Activated CD4-positive, alpha-beta T cell treated with anti-CD3 and anti-CD28 coated beads, Interleukin-2, amount 50 U/mL, for 48 hours (primary cell): ENCODE measurements at places on chromosomes 11 and 22.
A peak's percentile ranks its signal among the peaks of the same experiment; 100 is the strongest.

DNA sequence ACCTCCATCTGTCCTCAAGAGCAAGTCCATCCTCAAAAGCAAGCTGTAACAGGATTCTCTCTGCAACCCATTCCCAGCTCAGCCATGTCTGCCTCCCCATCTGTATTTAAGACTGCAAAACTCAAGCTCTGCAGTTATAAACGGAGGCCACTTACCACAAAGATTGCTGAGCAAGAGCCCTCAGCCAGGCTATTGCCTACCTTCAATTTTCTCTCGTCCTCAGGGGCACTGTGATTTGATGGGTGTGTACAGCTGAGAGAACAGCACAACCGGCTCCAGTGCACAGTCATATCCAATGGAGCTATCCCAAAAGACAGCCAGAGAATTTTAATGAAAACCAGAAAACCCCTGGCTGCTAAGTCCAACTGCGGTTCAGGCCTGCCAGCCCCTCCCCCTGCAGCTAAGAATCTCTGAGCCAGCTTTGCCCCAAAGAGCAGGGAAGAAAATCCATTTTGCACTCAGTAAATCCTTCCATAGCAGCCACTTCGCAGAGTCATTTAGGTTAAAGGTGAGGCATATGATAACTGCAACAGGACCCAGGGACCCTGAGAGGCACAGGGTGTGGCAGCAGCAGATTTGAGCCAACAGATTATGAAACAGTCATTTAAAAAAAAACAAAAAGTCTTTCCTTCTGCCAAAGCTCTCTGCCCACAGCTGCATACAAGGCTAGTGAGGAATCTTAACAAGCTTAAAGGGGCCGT, 37.6 kb downstream of the RAB30 start:
- no peak for DNase-seq

- DNase-seq: no peak
These were observed 10.0 kb downstream of the OPCML start for GRCh38 chr11:133522344-133522743.

DNA sequence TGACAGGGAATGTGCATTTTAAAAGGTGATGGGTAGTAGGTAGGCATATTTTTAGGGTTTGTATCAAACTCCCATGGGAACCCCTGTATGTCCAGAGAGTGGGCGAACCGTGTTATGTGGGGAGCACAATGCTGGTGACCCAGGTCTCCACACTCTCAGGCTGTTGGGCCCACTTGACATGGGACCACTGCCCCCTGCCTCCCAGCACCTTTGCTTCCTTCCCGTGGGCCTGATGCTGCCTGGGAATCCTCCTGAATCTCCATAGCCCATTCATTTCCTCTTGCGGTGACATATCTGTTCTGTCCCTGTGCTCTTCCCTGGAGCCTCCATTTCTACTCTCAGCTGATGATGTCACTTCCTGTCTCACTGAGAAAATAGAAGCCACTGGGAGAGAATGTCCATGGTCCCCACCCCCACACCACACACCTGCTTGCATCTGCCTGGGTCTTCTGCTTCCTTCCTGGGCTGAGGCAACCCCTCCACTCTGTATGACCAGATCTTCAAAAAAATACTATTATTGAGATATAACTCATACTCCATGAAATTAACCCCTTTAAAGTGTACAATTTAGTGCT, 55.8 kb upstream of the THY1 start:
- no peak for DNase-seq

GRCh38 chr11:69394869-69395246, 86.6 kb upstream of the LINC01488 start:
- DNase-seq: no peak

- DNase-seq: no peak
These were observed 426 bp downstream of the LZTR1 start for GRCh38 chr22:20982563-20982882.

GRCh38 chr11:25298450-25298849, 801.6 kb downstream of the LUZP2 start:
- no peak for DNase-seq

- no peak for DNase-seq
These were observed 312.7 kb upstream of the B3GAT1 start for GRCh38 chr11:134724779-134725140.

GRCh38 chr11:120391854-120392253, 55.6 kb downstream of the ARHGEF12 start:
- no peak for DNase-seq

DNA sequence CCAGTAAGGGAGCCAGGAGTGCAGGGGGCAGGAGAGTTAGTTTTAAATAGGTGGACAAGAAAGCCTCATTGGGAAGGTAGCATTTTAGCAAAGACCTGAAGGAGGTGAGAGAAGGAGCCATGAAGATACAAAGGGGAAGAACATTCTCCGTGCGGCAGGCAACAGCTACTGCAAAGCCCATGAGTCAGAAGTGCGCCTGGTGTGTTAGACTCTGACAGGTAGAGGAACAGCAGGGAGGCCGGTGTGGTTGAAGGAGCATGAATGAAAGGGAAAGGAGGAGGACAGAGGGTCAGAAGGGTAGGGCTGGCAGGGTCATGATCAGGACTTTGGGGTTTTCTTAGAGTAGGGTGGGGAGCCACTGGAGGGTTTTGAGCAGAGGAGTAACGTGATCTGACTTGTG, 34.5 kb upstream of the PAMR1 start:
- DNase-seq: no peak

GRCh38 chr11:74770456-74770855, 21.8 kb downstream of the RNF169 start:
- DNase-seq: no peak

GRCh38 chr11:110198031-110198729, 98.2 kb downstream of the RDX start:
- DNase-seq: no peak

- DNase-seq: no peak
These were observed 292.0 kb upstream of the CTSC start for GRCh38 chr11:88629496-88629895.

GRCh38 chr11:97995874-97996273, 1024.9 kb upstream of the CNTN5 start:
- no peak for DNase-seq

- DNase-seq: no peak
These were observed 4.5 kb downstream of the MYEOV start for GRCh38 chr11:69298267-69299022.

- DNase-seq: no peak
These were observed 13.4 kb downstream of the NFAM1 start for GRCh38 chr22:42418811-42419242.

DNA sequence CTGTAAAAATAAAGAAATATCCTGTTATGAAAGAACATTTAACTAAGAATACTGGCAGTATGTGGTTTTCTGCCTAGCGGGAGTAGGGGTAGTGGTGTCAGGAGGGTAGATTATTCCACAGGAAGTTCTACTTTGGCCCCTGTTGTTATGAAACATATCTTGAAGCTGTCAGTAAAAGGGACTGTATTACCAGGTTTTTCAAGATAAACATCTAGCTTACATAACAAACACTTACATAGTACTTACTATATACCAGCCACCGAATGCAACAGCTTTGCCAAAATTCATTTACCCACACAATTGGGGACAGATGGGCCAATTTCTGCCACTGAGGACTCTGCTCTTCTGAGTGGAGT, 3.7 kb downstream of the TMEM123 start:
- DNase-seq: no peak

GRCh38 chr11:47616726-47617416, 22.7 kb upstream of the C1QTNF4 start:
- DNase-seq: peak; percentile 16

DNA sequence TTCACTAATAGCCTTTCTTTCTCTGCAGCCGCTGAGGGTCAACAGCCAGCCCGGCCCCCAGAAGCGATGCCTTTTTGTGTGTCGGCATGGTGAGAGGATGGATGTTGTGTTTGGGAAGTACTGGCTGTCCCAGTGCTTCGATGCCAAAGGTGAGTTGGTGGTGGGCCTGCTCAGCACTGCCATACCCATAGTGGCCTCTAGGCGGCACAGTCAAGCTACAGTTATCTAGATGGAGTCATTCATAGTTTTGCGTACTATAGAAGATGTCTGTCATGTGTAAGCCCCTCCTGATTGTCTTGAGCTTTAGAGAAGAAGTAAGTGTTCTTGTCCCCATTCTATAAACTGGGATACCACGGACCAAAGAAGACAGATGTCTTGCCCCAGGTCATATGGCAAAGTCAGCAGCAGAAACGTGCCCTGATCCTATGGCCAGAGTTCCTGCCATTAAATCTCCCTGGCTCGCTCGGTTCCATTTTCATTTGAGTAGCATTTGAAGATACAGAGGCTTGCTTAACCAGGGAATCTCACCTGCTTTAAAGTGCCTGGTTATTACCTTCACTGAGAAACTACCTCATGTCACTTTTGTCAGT, 42.1 kb upstream of the CRTAM start:
- peak; percentile 79 for DNase-seq

- DNase-seq: no peak
These were observed 40.5 kb downstream of the ARHGAP1 start for GRCh38 chr11:46659908-46660307.

- DNase-seq: no peak
These were observed 1.7 kb downstream of the DRD4 start for GRCh38 chr11:638631-639331.

- no peak for DNase-seq
These were observed 59.2 kb upstream of the CRTAM start for GRCh38 chr11:122779047-122779629.

DNA sequence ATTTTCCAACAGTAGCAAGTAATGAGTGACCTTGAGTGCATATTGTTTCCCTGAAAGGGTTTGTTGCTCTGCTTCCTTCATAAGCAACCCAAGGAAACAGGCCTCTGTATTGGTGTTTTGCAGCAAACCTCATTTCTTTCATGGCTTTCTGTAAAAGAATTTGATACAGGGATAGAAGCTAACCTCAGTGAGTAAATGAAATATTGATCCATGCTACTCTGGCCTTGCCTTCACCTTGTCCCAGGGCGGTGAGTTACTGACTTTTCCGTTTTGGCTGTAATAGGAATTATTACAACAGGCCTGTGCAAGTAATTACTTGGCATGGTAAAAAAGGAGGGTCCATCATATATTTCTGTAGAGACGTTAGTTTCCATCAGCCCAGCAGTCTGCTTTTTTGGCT, 130.9 kb upstream of the MPPED2 start:
- DNase-seq: no peak

- no peak for DNase-seq
These were observed 2.4 kb upstream of the OR10V1 start for GRCh38 chr11:59716051-59716450.

DNA sequence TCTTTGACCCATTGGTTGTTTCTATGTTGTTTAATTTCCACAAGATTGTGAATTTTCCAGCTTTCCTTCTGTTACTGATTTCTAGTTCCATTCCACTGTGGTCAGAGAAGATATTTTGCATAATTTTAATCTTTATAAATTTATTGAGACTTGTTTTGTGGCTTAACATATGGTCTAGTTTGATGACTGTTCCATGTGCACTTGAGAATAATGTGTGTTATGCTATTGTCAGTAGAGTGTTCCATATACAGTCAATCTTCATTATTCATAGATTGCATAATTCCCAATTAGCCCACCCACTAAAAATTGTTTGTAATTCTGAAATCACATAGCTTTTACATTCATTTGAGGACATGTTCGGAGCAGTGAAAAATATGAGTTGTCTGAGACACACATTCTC, 346.1 kb upstream of the DDI1 start:
- no peak for DNase-seq

DNA sequence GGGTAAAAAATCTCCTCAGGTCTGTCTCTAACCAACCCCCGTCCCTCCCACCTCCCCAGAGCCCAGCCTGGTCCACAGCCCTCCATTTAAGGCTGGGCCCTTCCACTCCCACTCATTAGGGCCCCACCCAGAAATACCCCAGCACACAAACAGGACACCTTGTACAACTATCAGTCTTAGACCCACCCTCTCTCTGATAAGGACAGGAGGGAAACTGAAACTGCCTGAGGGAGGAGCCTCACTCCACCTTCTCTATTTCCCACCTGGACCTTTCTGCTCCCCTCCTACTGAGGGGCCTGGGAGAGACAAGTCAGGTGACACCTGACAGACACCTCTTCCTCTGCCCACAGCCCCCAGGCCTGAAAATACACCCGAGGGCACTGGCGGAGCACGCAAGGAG, 90.2 kb downstream of the PLEKHA7 start:
- no peak for DNase-seq

DNA sequence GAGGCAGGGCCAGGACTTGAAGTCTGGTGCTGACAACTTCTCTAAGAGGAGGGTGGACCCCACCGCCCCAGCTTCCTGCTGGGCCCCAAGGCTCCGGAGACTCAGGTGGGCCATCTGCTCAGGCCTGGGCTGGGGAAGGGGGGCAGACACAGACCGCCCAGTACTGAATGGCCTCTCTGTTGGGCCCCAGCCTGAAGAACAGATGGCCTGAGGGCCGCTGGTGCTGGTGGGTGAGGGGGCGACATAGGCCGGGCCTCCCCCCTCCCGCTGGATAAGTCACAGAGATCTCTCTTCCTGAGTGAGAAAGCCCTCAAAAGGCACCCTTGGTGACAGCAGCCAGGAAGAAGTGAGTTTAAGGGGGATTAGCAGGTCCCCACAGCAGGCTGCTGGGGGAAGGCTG, 12.5 kb upstream of the TP53I11 start:
- DNase-seq: no peak

DNA sequence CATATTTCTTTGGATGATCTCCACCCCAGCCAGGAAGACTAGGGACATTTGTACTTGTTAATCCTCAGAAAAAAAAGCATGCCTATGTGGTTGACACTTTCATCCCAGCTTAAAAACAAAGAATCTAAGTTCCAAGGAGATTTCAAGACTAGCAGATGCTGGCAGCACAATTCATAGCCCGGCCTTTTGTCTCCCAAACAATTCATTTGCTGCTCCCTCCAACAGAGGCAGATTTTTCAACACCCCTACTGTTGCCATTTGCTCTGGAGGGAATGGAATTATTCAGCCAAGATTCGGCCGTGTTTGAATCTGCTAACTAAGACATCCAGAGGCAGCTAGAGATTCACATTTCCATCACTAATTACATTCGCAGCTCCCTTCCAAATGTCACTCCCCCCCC, 15.3 kb downstream of the P2RX3 start:
- no peak for DNase-seq

DNA sequence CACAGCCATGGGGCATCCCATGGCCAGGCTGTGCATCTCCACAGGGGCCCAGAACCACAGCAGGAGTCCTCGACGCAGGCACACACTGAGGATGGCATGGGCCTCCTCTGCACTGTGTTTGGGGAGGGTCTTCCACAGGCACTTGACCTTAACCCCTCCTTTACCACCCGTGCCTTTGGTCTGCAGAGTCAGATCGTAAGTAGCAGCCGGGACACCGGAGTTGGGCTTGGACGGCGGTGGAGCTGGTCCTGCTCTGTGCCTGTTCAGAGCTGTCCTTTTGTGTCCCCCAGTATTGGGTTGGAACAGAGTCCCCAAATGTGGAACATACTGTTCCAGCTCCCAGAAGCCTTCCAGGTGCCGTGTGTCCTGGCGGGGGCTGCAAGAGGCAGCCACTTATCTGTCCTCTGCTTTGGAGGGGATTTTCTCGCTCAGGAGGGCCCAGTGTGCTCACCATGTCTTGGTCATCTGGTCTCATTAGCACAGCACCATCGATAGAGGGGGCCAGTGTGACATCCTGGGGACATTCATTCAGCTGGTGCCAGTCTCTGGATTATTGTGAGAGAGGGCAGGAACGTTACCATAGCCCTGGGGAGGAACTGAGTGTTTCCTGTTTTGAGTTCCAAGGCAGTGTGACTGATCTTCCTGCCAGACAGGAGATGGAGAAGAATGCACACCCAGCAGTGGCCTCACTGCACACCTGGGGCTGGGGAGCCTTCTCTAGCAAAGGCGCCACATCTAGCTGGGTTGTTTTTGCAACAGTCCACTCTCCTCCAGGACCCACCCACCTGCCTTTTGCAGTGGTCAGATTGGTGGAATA, 12.4 kb downstream of the CRELD2 start:
- DNase-seq: peak; percentile 61
